ENCODE measurements at places on chromosomes 7 and 10.

DNA sequence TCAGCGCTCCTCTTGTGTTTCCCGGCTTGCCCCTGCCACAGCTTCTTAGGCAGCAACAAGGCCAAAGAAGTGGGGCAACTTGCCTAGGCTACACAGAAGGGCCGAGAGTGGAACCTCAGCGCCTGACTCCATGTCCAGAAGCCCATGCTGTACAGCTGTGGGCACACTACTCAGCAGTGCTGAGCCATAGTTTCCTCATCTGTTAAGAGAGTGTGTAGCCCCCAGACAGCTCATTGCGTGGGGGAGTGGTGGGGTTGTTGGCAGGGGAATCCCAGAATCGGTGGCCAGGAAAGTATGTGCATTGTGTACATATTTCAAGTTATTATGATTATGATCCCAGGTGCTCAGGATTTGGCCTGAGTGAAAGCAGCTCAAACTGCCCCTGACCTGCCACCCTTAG lies 96.2 kb downstream of the CDH23 start:
- no peak for DNase-seq

- no peak for DNase-seq
These were observed 25.0 kb downstream of the SORCS3 start for GRCh38 chr10:104666106-104666505.

GRCh38 chr7:68143345-68143744 lies 1146.7 kb downstream of the TYW1 start:
- DNase-seq = no peak

GRCh38 chr10:101780187-101780817 lies 2.9 kb downstream of the NPM3 start:
- no peak for DNase-seq

- DNase-seq = no peak
These were observed 1.4 kb downstream of the HECW1 start for GRCh38 chr7:43113622-43114457.

GRCh38 chr10:30357075-30357801 lies 8.2 kb upstream of the MTPAP start:
- DNase-seq = no peak

GRCh38 chr10:4622384-4622783 lies 203.6 kb upstream of the AKR1E2 start:
- DNase-seq = no peak

GRCh38 chr7:130884437-130885417 lies 150.7 kb upstream of the KLF14 start:
- DNase-seq = no peak

GRCh38 chr10:62048919-62049623 lies 147.6 kb downstream of the ARID5B start:
- DNase-seq = peak; percentile 73

- DNase-seq = peak; percentile 55
These were observed 144.7 kb downstream of the PFKFB3 start for GRCh38 chr10:6347391-6347951.

GRCh38 chr10:11625019-11625735 lies 13.7 kb upstream of the USP6NL start:
- DNase-seq = peak; percentile 8

DNA sequence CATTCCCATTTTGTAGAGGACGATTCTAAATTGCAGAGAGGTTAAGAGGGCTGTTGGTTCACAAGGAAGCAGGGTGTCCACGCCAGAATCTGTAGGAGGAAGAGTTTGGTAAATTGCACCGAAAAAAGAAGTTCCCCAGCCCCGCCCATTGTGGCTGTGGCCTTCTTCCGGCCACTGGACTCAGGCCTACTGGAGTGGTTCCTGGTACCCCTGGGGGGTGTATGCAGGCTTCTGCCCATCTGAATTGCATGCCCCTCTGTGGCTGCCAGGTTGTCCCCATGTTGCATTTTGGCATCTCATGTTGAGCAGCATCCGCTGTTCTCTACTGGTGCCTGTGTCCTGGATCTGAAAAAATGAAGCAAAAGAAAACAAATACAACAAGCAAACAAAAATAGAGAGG lies 234.2 kb downstream of the WDR11 start:
- DNase-seq = no peak

GRCh38 chr10:120480848-120481247 lies 23.8 kb downstream of the PLPP4 start:
- DNase-seq = no peak

DNA sequence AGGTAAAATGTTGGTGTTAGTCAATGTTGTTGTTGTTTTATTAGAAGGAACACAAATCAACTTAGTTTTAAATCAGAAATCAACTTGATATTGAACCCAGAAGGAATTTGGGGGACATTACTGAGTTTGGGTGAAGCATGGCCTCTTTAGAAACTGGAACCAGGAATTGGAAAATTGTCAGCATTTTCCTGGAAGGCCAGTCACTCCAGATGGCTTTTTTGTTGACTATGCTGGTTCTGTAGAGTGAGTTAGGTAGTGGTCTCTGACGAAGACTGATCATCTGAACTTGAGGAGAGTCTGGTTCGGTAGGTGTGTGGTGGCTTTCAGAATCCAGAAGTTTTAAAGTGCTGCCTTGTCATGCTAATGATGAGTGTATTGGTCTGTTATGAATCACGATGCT lies 111.5 kb downstream of the BMPER start:
- DNase-seq = no peak

- DNase-seq = no peak
These were observed 48.4 kb downstream of the BRI3 start for GRCh38 chr7:98329791-98330373.

DNA sequence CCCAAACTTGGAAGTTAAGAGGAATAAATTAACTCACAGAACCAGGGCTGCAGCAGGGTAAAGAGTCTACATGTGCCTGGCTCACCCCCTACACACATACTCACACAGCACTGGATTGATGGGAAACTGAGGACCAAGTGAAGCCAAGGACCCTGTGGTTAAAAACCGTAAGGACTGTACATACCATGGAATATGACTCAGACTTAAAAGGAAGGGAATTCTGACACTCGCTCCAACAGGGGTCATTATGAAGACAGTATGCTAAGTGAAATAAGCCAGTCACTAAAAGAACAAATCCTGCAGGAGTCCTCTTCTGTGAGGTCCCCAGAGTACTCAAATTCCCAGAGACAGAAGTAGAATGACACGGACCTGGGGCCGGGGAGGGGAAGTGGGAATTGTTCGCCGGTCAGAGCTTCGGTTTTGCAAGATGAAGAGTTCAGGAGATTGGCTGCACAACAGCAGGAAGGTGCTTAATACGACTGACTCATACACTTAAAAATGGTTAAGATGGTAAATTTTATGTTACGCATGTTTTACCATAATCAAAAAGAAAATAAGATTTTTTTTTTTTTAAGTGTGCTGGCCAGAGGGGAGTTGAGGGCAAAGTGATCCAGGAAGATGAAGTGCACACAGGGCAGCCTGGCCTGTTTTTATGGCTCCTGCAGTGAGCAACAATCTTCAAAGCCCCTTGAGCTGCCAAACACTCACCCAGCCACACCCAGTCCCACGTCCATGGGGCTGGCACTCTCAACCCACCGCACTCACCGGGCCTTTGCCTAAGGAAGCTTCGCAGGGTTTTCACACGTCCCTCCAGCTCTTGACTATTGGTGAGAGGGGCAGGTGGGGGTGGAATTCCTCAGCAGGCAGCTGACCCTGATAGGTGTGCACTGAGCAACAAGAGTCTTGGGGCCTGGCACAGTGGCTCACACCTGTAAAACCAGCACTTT lies 26.4 kb downstream of the DRGX start:
- DNase-seq = no peak

GRCh38 chr7:20417675-20418382 lies 87.1 kb downstream of the ITGB8 start:
- no peak for DNase-seq

GRCh38 chr7:117111535-117111934 lies 158.2 kb downstream of the ST7 start:
- DNase-seq = no peak

GRCh38 chr7:47007471-47007870 lies 574.4 kb downstream of the TNS3 start:
- DNase-seq = no peak

- DNase-seq = no peak
These were observed 7.3 kb upstream of the ZNF777 start for GRCh38 chr7:149468208-149468607.

GRCh38 chr7:145718129-145718528 lies 398.5 kb upstream of the CNTNAP2 start:
- no peak for DNase-seq

DNA sequence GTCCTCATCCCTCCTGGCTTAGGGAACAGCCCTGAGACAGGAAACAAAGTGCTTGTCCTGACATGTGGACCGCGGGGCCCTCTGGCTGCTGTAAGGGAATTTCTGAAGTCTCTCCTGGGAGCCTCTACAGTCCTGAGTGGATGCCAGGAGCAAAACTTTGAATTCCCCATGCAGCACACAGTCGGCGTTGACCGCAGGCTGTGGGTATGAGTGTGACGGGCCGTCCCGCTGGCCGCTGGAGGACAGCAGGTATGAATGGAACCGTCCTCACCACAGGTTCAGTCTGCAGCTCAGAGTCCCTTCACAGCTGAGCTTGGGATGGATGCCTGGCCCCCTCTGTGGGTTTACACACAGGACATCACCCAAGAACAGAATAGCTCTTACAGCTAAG lies 94.9 kb downstream of the GPR26 start:
- DNase-seq = no peak

DNA sequence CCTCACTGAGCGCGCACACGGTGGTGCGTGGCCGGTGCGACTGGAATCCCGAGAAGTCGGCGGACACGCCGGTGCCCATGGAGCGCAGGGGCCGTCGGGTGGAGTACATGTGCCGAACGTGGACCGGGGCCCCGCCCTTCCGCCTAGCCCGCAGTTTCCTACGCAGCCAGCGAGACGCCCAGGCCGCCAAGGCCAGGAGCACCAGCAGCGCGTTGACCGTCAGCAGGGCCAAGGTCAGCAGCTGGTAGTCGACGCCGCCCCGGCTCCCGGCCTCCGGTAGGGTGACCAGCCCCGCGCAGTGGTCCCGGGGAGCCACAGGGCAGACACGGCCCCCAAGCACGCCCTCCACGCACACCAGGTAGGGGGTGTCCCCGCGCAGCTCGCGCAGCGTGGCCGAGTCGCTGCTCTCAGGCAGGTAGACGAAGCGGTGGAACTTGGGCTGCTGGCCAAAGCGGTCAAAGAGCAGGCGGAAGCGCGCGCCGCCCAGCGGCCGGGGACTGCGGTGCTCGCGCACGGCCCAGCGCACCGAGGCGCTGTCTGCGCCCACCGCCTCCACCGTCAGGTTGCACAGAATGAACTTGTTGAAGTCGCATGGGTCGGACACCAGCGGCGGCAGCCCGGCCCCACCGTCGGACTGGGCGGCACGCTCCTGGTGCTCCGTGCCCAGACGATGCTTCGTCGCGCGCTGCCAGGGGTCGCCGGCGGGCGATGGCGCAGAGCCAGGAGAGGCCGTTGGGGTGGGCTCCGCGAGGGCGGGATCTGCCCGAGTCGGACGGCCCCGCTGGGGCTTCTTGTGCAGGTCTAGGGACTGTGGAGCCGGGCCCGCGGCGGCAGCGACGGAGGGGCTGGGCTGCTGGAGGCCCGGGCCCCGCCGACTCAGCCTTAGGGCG lies 2.2 kb downstream of the TRIL start:
- DNase-seq = no peak

DNA sequence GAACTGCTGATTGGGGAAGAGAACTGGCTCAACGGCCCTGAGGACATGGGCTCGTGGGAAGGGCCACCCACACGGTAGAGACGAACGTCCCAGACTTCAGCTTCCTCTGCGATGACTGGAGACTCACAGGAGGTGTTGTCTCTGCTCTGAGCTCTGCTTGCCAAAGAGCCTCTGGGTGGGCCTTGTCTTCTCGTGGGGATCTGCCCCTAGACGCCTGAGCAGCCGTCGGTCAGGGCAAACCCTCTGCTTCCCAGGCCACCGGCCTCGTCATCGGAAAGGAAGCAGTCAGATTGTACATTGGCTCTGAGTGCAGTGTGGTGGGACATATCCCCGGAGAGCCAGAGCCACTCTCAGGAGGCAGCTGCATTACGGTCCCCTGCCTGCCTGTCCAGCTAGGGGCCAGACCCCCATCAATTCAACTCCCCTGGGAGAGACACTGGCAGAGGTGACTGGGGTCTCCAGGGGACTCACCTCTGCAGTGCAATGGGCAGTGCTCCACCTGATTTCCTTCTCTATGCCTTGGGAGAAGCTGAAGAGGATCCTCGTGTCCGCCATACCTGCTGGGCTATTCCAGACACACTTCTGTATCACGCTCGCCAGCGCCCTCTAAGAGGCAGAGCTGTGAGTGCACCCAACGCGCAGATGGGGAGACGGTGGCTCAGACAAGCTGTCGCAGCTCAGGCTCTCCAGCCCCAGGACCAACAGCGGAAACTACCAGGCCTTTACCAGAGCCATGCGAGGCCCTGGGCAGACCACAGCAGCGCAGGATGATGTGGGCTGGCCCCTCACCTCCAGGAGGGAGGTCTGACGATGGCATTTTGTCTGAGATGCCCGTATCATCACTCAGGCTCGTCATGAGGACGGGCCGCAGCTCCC lies 227.4 kb downstream of the TCERG1L start:
- DNase-seq = no peak

- DNase-seq = no peak
These were observed 4.1 kb downstream of the SPAM1 start for GRCh38 chr7:123929107-123929506.

DNA sequence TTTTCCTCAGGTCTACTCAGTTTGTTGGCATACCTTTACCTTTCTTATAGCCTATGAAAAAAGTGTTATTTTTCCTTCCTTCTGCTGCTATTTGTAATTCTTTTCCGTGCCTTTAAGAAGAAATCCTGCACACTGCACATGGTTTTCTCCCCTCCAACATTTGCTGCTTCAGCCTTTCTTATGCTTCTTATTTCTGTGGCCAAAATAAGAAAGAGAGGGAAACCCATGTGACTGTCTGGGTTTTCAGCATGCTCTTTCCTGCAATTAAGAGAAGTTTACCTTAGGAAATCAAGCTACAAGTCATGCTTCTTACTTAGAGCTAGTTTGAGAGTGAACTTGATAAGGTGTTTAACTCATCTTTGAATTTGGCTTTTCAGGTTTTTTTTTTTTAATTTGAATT lies 11.0 kb downstream of the TBC1D12 start:
- no peak for DNase-seq

GRCh38 chr7:112199035-112199655 lies 7.1 kb downstream of the DOCK4 start:
- no peak for DNase-seq

- DNase-seq = no peak
These were observed 16.1 kb upstream of the NFKB2 start for GRCh38 chr10:102379383-102379782.

DNA sequence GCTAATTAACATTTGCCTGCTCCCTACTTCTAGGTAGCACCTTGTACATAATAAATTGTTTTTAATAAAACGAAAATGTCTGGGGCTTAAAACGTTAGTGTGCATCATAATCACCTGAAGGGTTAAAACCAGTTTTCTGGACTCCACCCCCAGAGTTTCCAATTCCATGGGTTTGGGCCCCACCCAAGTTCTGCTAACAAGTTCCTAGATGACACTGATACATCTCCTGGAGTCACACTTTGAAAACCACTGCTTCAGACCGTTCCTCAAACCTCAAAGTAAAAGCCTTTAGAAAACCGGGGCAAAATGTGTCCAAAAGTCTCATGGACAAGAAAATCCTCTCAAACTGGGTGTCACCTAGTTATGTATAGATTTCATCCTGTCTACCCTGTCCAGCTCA lies 9.3 kb downstream of the OSBPL3 start:
- DNase-seq = no peak
